ENCODE measurements at places on chromosomes 3 and 15.

DNA sequence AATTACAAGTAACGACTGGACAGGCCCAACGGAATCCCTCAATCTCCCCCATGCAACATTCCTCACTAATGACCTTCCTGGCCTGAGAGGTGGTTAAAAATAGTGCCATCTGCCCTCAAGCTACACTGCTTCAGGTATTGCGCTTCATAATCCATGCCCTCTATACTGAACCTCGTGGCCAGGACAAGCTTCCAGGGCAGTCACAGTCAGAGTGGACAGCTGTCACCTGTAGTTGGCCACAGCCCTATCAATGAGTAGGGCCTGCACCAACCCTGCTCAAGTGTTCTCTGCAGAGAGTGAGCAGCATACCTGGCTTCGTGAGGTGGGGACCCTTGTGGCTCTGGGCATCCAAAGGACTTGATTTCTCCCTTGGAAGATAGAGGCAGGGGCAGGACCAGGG lies 46.9 kb upstream of the SEMA4B start:
- no peak for DNase-seq

GRCh38 chr3:117752984-117753717 lies 1043.6 kb downstream of the TUSC7 start:
- DNase-seq, result no peak

- DNase-seq, result no peak
Measured at GRCh38 chr3:189800436-189800835, 169.2 kb downstream of the TP63 start.

DNA sequence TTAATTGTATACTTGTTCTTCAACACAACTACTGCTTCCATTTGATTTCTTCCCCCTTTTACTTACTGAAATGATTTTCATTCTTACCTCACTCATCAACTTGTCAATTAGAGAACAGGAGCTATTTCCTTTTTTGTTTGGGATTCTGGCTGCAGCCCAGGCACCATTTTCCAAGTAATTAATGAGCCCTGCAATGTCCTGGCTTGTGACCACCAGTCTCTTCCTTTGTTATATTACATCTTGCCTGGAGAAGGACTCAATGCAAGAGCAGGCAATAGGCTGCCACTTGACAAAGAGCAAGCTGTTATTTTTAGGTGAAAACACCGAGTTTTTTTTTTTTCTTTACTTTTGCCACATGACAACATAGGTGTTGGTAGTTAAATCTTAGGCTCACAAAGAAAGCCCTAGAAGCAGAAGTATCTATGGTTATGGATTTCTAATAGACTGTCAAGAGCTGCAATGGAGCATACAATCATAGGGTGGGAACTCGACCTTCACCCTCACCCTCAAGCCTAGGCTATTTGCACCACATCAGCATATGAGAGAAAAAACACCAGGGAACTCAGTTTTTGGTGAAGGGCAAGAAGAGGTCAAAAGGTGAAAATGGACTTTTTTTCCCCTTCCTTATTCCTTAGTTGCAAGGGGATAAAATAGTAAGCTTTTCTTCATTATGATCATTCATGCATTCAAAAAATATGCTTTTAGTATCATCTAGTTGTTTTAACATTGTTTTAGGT lies 114.9 kb downstream of the TNIK start:
- no peak for DNase-seq

- no peak for DNase-seq
Measured at GRCh38 chr3:15997274-15997943, 177.1 kb upstream of the GALNT15 start.

DNA sequence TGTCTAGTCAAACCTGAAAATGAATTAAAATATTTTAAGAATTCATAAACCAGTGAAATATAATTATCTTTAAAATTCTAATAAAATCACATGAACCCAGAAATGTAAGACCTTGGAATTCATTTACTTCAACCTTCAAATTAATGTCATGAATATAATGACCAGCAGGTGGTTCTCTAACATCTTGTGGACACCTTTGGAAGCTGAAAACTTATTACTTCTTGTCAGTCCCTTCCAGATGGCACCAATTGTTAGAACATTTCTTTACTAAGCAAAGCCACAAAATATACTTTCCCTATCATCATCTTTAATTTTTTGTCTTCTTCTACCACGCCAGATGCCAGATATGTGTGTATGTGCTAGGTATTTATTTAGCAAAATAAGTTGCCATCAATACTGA lies 240.0 kb downstream of the MBNL1 start:
- DNase-seq, result no peak

DNA sequence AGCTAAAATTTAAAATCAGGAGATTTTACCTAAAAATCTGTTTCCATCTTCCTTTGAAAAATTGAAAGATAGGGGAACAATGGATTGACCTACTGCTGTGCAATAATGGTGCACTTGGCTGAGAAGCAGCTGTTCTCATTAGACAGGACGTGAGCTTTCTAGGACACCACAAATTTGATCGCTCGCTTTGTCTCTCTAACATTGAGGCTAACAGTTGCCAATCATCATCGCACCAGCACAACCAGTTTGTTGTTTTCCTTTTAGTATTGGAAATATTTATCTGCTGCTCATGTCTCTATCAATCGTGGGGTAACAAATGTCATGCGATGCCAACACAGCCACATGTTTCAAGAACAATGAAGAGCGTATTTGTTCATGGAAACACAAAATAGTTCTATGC lies 228.8 kb upstream of the P2RY1 start:
- DNase-seq, result no peak

DNA sequence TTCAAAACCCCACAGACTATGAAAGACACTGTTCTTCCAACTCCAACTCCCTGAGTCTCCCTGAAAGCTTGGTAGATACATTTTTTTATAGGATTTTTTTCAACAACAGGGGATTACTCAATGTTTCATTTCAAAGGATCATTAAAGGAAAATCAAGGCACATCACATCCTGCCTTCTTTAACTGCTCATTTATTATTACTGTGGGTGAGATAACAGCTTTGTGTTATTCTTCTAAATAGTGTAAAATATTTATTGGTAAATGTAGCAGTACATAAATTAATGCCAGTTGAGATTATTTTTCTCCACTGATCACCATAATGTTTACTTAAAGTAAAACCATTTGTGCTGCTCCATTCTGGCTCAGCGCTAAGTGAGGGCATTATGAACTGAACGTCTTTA lies 57.2 kb downstream of the AGBL1 start:
- no peak for DNase-seq

- no peak for DNase-seq
Measured at GRCh38 chr3:62169906-62170660, 203.3 kb downstream of the FEZF2 start.

GRCh38 chr3:139430493-139430892 lies 41.0 kb upstream of the COPB2 start:
- no peak for DNase-seq

DNA sequence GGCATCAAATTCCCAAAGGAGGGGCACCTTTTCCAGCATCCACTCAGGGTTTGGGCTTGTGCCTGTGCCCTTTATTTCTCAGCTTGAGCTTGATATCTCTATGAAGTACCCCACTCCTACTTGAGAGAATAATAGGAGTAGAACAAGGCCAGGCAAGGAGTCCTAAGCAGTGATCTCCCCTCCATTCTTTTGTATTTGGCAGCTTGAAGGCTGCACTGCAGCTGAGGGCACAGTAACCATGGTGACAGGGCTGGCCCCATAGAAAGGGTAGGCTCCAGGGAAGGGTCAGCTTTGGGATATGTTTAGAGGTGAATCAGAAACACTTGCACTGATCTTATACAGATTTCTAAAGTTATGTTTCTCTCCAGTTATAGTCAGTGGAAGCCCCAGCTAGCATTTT lies 145.4 kb upstream of the SLC24A5 start:
- DNase-seq, result no peak

GRCh38 chr15:85496551-85497171 lies 116.3 kb downstream of the AKAP13 start:
- no peak for DNase-seq

DNA sequence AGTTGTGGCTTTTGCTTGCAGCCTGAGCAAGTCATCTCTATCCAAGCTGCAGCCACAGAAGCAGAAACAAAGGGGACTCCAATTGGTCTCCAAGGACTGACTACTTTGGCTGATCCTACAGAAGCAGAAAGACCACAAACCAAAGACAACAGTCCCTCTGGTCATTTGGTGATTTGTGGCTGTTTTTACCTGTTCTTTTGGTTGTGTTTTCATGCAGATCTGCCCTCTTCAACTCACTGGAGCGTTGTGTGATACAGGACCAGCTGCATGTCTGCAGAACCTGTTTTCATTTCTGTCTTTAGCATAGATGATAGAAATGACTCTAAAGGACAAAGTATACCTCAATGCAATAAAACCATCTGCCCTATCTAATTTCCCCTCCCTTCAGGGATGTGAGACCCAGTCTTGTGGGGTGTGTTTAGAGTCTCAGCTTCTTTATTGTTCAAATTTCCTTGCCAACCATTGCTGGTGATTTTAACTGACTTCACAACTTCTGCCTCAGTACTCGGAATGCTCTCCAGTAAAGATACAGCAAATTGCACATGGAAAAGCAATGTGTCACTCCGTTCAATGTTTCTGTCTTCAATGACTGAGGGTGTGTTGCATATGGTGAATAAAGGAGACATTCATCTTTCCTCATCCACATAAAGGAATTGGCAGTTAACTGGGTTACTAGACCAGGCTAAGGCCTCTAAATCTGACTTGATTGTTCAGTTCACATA lies 48.9 kb upstream of the SLC7A14 start:
- no peak for DNase-seq

DNA sequence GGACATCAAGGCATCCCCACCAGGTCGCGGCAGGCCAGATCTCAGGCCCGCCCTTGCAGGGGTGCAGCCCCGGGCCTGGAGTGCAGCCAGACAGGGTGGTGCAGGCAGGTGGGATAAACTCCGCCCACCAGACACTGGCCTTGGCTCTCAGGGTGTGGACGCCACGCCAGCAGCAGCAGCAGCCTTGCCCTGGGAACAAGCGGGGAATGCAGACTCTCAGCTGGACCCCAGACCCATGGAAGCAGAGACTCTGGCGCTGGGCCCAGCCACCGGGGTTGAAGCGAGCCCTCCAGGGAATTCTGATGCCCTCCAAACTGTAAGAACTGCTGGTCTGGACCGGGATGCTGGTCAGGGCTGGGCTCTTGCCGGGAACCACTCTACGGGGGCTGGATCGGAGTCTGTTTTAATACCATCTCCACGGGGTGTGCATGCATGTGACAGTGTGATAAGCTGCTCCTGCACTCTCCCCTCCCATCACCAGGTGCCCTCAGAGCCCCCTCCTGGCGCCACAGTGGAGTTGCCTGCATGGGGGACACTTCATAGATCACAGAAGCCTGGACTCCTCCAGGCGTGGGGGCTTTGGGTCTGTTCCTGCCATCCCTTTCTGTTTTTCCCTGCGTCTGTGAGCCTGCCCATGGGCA lies 142.7 kb downstream of the NSMCE3 start:
- no peak for DNase-seq

DNA sequence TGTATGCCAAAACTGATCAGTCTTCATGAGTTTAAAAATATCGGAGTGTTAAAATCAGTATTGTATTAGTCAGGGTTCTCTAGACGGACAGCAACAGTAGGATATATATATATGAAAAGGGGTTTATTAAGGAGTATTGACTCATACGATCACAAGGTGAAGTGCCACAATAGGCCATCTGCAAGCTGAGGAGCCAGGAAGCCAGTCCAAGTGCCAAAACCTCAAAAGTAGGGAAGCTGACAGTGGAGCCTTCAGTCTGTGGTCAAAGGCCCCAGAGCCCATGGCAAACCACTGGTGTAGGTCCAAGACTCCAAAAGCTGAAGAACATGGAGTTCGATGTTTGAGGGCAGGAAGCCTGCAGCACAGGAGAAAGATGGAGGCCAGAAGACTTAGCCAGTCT lies 391.0 kb upstream of the CADM2 start:
- no peak for DNase-seq

DNA sequence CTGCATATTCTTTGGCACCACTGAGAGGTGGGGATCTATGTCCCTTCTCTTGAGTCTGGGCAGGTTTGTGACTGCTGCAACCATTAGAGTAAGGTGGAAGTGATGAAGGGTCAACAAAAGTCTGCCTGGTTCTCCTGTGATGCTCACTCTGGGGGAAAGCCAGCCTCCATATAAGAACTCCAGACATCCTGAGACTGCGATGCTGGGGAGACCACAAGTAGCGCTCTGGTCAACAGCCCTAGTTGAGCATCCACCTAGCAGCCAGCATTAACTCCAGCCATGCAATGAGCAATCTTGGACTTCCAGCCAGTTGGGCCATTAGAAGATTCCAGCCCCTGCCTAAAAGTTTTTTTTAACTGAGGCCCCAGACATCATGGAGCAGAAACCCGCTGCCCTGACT lies 62.8 kb downstream of the SCN11A start:
- no peak for DNase-seq

- DNase-seq, result no peak
Measured at GRCh38 chr3:152779653-152780052, 55.3 kb upstream of the P2RY1 start.

- no peak for DNase-seq
Measured at GRCh38 chr15:51499379-51499976, 123.1 kb downstream of the DMXL2 start.

DNA sequence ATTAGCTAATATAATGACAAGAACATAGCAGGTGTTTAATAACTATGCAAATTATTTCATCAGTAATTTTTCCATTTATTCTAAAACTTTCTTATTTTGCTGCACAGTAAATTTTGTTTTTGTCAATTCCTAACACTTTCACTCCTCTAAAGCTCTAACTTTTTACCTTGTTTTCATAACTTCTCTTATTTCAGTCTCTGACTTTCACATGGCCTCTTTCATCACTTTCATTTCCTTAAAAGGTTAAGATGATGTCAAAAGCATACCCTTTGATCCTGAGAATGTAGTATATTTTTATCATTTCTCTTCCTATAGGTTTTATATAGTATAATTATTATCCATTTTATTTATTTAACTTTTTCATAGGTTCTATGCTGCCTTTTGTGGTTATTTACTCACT lies 1325.8 kb upstream of the ALCAM start:
- no peak for DNase-seq
